ENCODE measurements at places on chromosomes 12 and 14. TPM values are rescaled to one million over a fixed set of nuclear protein-coding genes. Genes with fewer than 3 reads are reported as not detected.

Gene IQSEC3
- polyA plus RNA-seq, result 0.15 TPM

DNA sequence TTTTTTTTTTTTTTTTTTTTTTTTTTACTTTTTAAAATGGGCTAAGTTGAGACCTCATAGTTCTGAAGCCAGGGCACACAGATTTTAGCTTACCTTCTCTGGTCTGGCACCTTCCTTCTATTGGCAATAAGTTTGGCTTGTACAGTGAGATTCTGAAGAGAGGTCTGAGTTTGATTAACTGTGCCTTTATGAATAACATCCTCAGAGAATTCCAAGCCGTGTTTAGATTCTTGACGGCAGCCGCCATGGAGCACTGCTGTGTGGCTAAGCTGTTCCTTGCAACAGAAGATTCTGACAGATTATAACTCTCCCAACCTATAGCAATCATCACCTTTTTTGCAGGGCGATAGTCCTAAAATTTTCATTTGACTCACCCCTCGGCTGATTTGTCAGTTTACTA is 354.9 kb upstream of the FAR2 start:
- no peak for DNase-seq

Gene B3GNT4
- 0.38 TPM for polyA plus RNA-seq

- DNase-seq, result no peak
These were observed 51.8 kb downstream of the TSPAN8 start for GRCh38 chr12:71105956-71106355.

- DNase-seq, result no peak
These were observed 35.7 kb downstream of the MRPL42 start for GRCh38 chr12:93502802-93503623.

DNA sequence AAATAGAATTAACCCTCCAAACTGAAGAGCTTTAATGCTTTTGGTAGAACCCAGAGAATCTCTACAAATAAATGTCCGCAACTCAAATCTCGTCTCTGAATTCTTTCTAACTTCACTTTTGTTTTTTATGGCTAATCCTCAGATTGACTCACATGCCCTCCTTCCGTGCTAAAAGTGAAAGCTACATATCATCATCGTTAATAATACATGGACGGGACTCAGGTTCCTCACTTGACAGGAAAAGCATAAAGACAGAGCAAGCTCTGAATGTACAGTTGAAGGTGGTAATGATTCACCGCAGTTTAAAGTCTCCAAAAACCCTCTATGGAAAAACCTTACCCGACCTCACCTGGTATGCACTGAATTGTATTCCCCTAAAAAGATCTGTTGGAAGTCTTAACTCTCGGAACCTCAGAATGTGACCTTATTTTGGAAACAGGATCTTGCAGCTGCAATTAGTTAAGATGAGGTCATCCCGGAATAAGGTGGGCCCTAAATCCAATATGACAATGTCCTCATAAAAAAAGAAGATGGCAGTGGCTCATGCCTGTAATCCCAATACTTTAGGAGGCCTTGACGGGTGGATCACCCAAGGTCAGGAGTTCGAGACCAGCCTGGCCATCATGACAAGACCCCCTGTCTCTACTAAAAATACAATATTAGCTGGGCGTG is 147.4 kb upstream of the FOXN3 start:
- no peak for DNase-seq

GRCh38 chr12:106455111-106455510 is 97.6 kb downstream of the POLR3B start:
- no peak for DNase-seq

GRCh38 chr12:107774349-107775029 is at the start of gene ASCL4:
Gene ASCL4, plus strand, starts transcription at chr12:107774704. Its CDS starts 515 bp downstream, at chr12:107775219.
- no peak for DNase-seq

Gene RERGL
- polyA plus RNA-seq, result 2.3 TPM

Gene PDZRN4
- 1.8 TPM for polyA plus RNA-seq

DNA sequence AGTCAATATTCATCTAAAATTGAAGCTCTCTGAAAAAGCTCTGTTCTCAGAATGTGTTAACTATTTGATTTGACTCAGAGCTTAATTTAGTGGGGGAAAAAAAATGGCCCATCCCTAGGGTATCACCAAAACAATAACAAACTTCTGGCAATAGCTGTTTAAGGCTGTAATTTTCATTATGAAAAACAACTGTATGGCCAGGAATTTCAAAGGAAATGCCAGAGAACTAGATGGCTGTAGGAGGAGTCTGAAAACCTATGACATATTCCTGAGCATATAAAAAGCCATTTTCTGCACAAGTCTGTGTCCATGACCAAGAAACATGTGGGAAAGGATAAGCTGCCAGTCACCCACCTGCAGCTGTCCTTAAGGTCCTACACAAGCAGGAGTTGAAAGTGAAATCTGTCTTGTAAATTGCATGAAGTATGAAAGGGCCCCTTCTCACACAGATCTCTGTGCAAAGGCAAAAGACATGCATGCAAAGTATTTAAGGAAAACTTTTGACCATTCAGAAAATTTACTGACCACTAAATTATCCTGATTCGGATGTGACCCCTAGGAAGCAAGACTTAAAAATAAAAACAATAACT is 299.1 kb downstream of the BTG1 start:
- no peak for DNase-seq

- no peak for DNase-seq
These were observed 18.7 kb downstream of the DAD1 start for GRCh38 chr14:22570132-22570949.

GRCh38 chr12:28108599-28108998 is 81.7 kb upstream of the CCDC91 start:
- no peak for DNase-seq

DNA sequence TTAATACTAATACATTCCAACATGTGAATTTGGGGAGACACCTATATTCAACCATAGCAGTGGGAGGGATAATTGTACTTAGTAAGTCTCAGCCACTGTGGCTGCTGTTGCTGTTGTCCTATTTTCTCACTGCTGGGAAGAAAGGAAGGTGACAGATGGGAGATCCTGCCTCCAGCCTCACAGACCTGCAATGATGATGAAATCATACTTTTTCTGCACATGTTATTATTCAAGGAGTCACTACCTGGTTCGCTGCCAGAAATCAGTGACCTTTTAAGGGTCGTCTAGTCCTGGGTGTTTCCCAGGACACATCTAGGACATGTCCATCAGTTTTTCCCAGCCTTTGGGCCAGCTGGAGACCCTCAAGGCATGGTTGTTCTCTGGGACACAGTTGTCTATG is 106.2 kb upstream of the RPH3A start:
- no peak for DNase-seq

DNA sequence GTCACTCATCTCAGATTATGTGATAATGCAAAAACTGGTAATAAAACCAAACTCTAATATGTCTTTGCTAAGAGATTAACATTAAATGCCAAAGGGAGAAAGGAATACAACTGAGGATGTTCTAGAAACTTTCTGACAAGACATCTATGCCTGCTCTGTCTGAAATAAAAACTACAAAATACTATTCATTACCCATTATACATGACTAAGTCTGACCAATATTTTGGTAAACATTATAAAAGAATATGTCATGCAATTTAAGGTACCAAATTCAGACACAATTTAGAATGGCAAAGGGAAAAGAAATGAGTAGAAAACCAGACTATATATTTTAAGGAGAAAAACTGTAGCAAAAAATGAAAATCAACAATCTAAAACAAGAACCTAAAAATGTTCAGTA is 39.5 kb downstream of the UBR7 start:
- DNase-seq, result no peak

Gene LALBA
- polyA plus RNA-seq, result not detected

DNA sequence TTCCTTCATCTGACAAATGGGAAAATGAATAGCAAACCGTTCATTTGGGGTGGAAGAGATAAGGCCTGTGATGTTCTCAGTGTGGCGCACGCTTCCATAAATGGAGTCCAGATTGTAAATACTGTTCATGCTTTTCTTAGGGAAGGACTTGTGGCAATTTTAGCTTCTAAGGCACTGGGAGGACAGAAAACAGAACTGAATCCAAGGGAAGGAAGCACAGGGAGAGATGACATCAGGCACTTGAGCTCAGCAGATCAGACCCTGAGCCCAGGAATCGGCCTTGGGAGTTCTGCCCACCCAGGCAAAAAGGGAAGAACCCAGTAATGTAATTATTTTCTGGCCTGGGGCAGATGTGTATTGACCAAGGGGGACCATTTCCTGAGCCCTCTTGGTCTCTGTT is 7.2 kb upstream of the SH2B3 start:
- no peak for DNase-seq

Gene AMDHD1
- 4.6 TPM for polyA plus RNA-seq

Gene CAPZA3
- polyA plus RNA-seq, result not detected

DNA sequence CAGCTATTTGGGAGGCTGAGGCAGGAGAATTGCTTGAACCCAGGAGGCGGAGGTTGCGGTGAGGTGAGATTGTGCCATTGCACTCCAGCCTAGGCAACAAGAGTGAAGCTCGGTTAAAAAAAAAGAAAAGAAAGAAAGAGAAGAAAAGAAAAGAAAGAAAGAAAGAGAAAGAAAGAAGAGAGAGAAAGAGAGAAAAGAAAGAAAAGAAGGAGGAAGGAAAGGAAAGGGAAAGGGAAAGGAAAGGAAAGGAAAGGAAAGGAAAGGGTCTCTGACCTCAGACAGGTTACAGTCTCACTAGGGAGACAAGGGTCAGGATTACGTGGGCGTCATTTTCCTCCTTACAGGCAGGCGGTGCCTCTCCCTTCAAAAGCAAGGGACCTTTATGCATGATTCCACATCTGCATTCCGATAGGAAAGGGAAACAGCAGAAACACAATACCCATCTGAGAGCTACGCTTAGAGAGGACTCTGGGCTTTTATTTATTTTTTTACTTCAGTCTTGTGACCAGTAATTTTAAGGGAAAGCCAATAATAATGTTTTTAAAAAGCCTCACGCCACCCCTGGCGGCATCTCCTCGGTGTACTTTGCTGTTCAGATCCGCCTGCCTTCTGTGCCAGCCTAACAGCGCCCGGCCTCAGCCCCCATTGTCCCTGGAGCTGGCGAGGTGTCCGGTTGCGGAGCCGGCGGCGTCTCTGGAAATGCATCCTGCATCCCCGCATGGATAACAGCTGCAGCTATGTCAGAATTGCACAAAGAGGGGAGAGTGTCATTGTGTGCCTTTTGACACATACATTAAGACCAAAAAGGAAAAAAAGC is 945 bp upstream of the HIP1R start:
- peak; percentile 82 for DNase-seq

DNA sequence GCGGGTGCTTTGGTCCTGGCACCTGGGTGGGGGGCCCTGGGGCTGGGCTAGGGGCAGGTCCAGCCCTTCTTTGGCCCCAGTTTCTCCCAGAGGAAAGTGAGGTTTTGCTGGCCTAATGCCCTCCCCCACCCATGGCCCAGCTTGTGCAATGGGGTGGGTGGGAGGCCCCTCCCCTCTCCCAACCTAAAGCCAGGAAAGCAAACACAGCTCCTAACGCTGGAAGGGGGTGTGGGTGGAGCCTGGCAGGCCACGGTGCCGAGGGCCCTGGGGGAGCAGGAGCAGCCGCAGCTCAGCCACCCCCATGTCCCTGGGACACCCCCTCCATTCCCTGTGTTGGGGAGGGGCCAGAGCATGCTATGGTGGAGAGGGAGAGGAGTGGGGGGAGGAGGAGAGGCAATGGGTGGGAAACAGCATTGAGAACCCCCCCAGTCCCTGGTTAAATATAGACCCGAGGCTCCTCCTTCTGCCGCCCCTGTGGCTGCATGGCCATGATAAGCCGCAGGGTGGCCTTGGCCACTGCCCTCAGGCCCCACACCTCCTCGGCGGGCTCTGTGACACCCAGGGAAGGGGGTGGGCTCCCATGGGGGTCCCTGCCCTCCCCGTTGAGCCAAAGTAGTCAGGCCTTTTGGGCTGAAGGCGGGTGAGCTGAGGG is 4.7 kb downstream of the EXOC3L4 start:
- DNase-seq, result no peak

GRCh38 chr12:65199604-65200003 is 30.2 kb downstream of the LEMD3 start:
- no peak for DNase-seq

Gene CCDC38
- polyA plus RNA-seq, result not detected

Gene RND1
- polyA plus RNA-seq, result 0.56 TPM

GRCh38 chr12:21837847-21838246 is 63.3 kb upstream of the KCNJ8 start:
- DNase-seq, result no peak

GRCh38 chr12:52580496-52580895 is 6.9 kb upstream of the KRT74 start:
- no peak for DNase-seq

- DNase-seq, result no peak
These were observed 8.4 kb upstream of the MYF6 start for GRCh38 chr12:80698847-80699542.

Gene SPTSSA
- 29.3 TPM for polyA plus RNA-seq

- peak; percentile 35 for DNase-seq
These were observed 33.3 kb upstream of the BEGAIN start for GRCh38 chr14:100620255-100621100.

Gene PRIMA1
- polyA plus RNA-seq, result 0.38 TPM

GRCh38 chr12:96878704-96879103 is 28.4 kb upstream of the NEDD1 start:
- DNase-seq, result no peak

Gene CHST11
- 4.2 TPM for polyA plus RNA-seq

GRCh38 chr14:71933001-71933587 is 865 bp downstream of the RGS6 start:
- DNase-seq, result no peak

DNA sequence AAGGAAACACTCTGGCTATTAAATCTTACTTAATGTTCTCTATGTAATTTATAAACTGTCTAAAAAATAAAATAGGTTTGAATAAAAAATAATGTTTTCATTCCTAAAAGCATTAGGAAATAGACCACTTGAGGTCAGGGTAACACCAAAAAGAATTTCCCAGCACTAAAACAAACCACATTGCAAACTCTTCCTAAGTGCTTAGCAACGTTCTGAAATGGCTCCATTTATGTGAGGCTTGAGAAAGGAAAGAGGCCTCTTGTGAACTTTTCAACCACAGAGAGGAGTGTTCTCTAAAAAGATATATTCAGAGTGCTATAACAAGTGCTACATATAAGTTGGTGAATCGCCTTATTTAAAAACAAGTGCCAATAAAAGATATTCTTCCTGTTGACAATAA is 42.7 kb downstream of the ALX1 start:
- DNase-seq, result no peak

DNA sequence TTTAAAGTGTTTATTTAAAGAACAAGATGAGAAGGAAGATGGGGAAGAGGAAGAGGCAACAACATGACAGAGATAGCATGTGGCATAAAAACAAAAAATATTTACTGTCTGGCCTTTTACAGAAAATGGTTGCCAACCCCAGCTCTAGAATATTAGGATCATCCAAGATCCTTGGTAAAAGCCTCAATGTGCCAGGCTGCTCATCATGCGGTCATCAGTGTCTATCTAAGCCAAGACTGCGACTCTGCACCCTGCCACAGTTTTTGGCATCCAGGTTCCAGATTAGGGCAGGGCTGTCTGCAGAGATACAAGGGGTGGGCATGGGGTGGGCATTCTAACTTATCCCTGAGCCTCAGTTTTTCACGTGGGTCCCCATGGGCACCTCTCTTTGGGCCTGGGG is 46.9 kb upstream of the CNTN1 start:
- DNase-seq, result no peak

Measured in aorta (tissue), 5 donors.